ENCODE measurements at places on chromosomes 12 and 14.

GRCh38 chr12:47763481-47764346, 5.0 kb upstream of the RAPGEF3 start:
- no peak for DNase-seq

DNA sequence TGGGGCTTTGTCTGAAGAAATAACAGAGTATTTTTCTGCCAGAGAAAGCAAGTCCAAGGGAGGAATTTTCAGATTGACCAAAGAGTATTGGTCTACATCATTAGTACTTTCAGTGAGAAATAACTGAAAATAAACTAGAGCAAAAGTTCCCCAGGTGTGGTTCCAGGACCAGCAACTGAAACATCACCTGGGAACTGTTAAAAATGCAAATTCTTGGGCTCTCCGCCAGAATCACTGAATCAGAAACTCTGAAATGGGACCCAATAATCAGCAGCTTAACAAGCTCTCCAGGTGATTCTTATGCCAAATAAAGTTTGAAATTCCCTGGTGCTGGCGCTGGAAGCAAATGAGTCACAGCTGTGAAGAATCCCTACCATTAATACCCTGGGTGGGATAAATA, 52.1 kb downstream of the EIF2S3B start:
- DNase-seq = no peak

GRCh38 chr12:103387385-103387784, 108.4 kb downstream of the C12orf42 start:
- no peak for DNase-seq

GRCh38 chr12:71128191-71128788, 29.5 kb downstream of the TSPAN8 start:
- DNase-seq = no peak

- no peak for DNase-seq
These were observed 9.2 kb downstream of the NKX2-1 start for GRCh38 chr14:36510874-36511273.

DNA sequence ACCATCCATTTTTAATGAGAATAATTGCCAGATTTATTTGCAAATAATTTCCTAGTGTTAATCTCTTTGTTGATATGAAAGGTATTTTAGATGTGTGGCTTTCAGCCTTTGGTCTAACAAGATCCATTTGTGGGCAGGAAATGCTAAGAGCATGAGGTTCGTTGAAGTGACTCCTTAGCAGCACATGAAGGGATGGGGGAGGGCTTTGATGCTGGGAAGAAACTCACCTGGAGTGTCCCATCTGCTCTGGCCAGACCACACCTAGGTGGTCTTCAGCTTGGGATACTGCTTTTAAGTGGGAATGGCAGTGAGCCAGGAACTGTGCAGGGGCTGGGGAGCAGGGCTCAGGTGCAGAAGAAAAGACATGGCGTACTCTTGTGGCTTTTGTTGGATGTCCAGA, 13.6 kb downstream of the SFSWAP start:
- DNase-seq = no peak

GRCh38 chr12:3527181-3527580, 36.2 kb downstream of the PRMT8 start:
- no peak for DNase-seq

DNA sequence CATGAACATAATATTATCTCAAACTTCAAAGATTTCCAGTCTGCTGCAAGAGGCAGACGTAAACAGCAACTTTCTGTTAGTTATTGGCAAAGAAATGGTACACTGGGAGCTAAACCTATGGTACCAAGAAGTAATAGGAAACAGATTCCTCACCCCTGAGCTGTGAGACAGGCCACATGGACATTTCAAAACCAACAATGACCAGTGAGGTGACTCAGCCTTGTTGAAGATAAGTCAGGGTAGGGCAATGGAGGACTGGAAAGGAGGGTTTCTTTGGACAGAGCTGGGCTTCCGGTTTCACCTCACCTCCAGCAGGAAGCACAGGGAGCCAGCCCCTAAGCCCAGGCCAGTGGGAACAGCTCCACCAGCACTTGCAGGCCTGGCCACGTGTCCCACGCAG, 1320.5 kb downstream of the AACS start:
- DNase-seq = no peak

DNA sequence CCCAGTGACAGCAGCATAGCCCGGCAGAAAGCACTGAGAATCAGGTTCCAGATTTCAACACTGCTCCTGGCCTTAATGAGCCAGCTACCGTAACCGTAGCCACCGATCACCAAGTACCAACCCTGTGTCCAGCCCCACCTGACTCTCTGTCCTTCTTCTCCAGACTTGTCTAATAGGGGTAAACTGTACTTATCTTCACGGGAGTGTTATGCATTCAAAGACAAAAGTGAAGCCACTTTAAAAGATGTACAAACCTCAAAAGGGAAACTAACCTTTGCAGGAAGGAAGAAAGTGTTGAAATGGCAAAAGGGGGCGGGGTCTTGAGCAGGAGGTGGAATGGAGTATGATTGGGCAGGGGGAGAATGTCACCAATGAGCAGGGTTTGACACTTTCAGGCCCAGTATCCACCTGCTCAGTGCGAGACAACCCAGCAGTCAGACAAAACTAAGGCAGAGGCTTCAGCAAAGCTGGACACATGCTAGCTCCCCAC, 226.1 kb downstream of the CHST11 start:
- peak; percentile 70 for DNase-seq

All from activated CD4-positive, alpha-beta T cell treated with anti-CD3 and anti-CD28 coated beads, Interleukin-2, amount 50 U/mL, for 4 hours (primary cell).